ENCODE measurements at places on chromosomes 11 and 22.

DNA sequence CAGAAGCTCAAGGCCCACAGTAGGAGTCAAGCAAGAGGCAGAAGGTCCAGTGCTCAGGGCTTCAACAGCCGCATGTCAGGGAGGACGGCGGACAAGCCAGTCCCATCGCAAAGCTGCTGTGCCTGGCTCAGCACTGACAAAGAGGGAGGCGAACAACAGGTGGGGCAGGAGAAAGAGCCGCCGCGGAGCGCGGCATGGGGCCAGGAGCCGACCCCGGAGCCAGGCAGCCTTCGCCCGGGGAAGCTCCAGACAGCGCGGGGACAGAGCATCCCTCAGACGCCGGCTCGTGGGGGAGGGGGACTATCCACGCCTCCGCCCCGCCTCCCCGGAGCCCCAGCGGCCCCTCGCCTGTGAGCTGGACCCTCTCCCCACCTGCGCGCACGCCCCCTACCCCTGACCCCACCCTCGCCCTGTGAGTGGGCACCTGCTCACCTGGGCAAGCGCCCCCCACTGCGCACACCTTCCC lies 369 bp downstream of the DHCR7 start:
- DNase-seq = peak; percentile 13

GRCh38 chr11:85774256-85775101 lies 36.5 kb downstream of the SYTL2 start:
- DNase-seq = no peak

DNA sequence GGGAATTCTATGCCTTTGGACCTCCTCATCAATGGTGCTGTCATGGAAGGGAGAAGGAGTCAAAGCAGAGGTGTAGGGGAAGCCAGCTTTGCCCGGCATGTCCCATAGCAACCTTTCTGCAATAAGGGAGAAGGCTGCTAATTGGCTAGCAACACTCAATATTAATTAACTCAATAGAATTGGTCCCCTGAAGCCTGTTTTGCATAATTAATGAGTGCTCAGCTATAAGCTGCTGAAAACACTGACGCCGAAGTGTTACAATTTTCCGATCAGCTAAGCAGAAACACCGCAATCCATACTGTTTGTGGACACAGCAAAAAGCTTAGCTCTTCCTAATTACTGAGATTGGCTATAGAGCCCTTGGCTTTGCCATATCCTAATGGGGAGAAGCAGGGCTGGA lies 245.0 kb downstream of the CSNK2A3 start:
- DNase-seq = no peak

DNA sequence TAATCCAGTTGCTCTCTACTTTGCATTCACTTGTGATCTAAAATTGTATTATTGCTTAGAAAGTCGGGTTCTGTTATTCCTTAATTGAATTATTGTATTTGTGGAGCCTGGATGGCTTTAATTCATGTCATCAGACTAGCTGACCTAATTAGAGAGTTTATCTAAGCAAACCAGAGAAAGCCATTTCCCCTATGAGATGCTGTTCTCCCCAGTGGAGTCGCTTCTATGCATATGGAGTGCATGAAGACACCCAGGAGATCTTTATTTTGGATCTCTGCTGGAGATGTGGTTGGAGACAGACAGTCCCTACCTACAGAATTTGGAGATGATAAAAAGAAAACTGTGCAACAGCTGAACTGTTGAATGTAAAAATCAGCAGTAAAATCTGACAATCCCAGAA lies 45.2 kb upstream of the MYO18B start:
- no peak for DNase-seq

DNA sequence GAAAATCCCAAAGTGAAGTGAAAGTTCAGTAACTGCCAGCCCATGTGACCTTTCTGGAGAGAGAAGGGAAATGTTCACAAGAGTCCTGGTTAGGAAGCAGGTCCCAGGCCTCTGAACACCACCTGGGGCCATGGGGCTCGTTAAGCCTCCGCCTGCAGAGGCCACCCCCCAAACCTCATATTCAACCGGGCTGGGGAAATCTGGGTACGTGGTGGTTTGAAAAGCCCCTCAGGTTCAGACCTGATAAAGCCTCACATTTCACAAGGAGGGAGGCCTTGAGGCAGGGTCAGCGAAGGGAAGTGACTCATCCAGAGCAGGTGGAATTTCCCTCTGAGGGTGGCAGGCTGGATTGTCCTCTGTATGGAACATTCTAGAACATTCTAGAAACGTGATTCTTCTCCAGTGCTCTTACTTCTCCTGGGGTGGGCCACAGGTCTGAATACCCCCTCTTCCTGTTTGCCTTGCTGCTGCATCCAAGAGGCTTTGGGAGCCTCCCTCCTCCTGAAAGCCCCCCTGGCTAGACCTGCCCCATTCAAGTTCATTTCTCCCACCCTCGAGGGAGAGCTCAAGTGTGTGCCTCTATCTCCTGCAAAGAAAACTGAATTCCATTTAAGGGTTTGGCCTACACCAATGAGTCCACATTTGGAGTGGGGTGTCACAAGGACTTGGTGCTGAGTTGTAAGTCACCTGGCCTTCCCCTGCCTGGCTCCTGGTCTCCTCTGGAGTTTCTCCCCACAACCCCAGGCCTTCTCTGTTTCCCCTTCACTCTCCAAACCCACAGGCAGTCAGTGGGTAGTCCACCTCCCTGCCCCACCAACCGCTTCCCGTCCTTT lies 6.3 kb downstream of the FXYD2 start:
- DNase-seq = peak; percentile 61

GRCh38 chr22:47148956-47149728 lies 386.7 kb downstream of the TBC1D22A start:
- DNase-seq = no peak

DNA sequence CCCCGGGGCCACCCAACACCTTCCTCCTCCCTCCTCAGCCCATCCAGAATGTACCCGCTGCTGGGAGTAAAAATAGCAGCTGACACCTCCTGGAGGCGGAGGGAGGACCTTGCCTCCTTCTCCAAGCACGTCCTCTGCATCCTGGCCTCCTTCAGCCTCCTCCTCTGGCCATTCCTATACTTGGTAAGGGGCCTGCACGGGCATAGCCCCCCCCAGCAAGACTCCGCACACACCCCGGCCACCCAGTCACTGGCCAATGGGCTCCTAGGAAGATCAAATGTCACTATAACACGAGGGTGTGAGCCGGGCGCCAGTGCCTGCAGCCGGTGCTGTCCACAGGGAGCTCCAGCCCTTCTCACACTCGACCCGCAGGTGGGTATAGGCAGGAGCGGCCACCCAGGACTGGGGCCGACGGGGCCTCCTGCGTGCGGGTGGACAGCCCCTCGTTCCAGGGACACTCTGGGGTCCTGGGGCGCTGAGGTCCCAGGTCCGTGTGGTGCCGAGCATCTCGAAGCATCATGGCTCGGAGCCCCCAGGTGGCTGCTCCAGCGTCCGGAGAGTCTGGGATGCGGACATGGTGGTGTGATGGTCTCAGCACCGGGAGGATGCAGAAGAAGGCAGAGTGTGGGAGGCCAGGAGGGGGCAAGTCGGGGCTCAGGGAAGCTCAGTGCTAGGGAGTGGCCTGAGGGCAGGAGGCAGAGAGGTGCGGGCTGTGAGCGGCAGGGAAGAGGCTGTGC lies at the start of gene TNNT3:
TNNT3 (plus strand) TSS at position 313 of the 737 bp plus-strand sequence. CDS start 3,172 bp downstream, outside the sequence.
- no peak for DNase-seq

DNA sequence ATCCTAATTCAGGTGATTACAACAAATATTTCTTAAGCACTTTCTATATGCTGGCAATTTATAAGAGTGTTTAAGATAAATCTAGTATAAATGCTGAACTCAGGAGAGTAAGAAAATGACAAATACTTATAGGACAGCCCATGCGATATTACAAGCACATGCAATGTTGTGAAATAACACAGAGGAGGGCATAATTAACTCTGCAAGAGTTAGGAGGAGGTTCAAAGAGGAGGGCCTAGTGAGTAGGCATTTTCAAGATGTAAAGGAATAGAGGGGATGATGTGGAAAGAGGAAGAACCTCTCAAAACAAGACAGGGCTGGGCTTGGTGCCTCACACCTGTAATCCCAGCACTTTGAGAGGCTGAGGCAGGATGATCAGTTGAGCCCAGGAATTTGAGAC lies 37.1 kb upstream of the IL17RA start:
- no peak for DNase-seq

GRCh38 chr11:69947059-69947792 lies 128.0 kb upstream of the FGF3 start:
- no peak for DNase-seq

DNA sequence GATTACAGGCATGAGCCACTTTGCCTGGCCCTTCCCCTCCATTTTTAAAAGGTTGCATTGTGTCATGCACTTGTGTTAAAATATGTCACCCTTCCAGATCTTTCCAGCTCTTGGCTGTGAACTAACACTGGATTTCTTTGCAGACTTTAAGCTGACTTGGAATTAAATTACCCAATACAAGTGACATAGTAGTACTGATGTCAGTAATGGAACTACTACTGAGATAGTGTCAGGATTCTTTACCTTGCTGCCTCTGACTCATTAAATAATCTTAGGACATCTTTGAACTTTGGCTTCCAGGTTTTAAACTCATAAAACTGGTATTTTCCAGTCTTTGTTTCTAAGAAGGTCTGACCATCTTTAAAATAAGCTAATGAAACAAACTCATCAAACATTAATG lies 51.8 kb upstream of the OR4B1 start:
- DNase-seq = no peak

DNA sequence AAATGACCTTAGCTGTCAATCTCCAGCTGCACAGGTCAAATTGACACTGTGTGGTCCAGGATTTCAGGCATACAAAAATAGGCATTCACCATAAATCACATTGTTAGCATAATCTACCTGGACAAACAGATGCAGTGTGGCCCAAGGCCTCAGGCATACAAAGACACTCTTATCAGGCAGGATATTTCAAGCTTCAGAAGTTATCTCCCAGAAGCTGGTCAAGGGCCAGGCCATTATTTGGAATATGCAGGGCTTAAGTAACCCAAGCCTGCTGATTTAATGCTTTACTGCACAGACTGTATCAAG lies 25.5 kb upstream of the HORMAD2 start:
- no peak for DNase-seq

GRCh38 chr11:636511-637332 lies at the start of gene DRD4:
Gene DRD4 (plus strand): TSS chr11:637269. CDS start chr11:637305, 36 bp downstream.
- DNase-seq = no peak

- DNase-seq = peak; percentile 60
These were observed 78.9 kb downstream of the FLI1 start for GRCh38 chr11:128772814-128773213.

DNA sequence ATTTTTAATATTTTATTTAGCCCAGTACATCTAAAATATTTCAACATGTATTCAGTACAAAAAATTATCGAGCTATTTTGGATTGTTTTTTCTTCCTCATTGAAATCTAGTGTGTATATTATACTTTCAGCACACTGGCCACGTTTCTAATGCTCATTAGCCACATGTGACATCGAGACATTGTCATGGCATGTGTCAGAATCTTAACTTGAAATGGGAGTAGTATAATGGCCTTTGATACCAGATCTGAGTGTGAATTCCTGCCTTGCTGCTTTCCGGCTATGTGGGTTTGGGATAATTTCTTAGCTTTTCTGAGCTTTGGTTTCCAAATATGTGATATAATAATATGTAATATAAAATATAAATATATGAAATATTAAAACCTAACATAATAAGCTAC lies 54.3 kb downstream of the BCL2L13 start:
- DNase-seq = no peak

GRCh38 chr11:134501406-134502152 lies 89.5 kb upstream of the B3GAT1 start:
- DNase-seq = no peak

DNA sequence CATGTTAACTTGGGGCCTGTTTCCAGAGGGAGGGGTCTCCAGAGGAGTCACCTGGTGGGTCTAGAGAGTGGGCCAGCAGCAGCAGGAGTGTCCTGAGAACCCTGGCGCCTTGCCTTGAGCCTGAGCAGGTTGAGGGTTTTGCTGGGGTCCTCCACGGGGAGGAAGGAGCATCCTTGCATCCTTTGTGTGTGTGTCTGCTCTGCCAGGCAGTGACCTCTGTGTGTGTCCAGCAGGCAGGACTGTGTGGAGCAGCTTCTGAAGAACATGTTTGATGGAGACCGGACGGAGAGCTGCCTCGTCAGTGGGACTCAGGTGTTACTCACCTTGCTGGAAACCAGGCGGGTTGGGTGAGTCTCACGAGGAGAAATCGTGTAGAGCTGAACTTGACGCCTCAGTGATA lies 55.7 kb downstream of the SBF1 start:
- no peak for DNase-seq

GRCh38 chr22:46619830-46620501 lies at the start of gene GRAMD4:
Gene GRAMD4 (plus strand): TSS chr22:46620386. CDS start chr22:46626800, 6,414 bp downstream.
- no peak for DNase-seq

GRCh38 chr11:19244084-19244483 lies 3.3 kb upstream of the E2F8 start:
- DNase-seq = no peak

DNA sequence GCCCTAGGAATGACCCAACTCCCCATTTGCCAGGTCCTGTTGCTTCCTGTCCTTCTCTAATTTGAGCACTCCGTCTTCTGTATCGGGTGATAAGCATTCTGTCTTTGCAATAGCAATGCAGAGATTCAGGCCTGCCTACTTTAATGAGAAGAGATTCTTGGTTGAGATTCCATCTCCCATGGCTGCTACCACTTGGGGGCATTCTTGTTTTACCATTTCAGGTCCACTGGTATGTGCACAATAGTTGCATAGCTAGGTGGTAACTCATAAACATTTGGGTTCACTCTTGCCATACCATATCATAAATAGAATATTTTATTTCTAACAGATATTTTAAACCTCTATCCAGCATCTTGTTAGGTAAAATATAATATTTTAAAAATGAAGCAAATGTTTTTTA lies 34.4 kb upstream of the CALCB start:
- no peak for DNase-seq
